ENCODE measurements at places on chromosomes 12 and 14. TPM values are rescaled to one million over a fixed set of nuclear protein-coding genes. Genes with fewer than 3 reads are reported as not detected.

- H3K4me1 ChIP-seq: no peaks in the 10 kb centered on the region
- no peak overlapping the region for H3K27ac ChIP-seq
- no peaks in the 10 kb centered on the region for H3K27me3 ChIP-seq
- no peaks in the 10 kb centered on the region for H3K36me3 ChIP-seq
- DNase-seq: no peak
These were observed 170.1 kb upstream of the GRIP1 start for GRCh38 chr12:66848967-66849366.

The GALNT8 gene
- total RNA-seq: 2.7 TPM

GRCh38 chr12:126147321-126147720 is 1082.1 kb downstream of the AACS start:
- H3K27me3 ChIP-seq: no peaks in the 10 kb centered on the region
- no peak overlapping the region for H3K27ac ChIP-seq
- H3K4me3 ChIP-seq: no peak overlapping the region
- DNase-seq: no peak
- no peaks in the 10 kb centered on the region for H3K36me3 ChIP-seq

GRCh38 chr14:63867933-63868921 is 15.4 kb downstream of the SYNE2 start:
- H3K27me3 ChIP-seq: no peaks in the 10 kb centered on the region
- DNase-seq: no peak
- H3K4me1 ChIP-seq: peaks cover 3% of the 10 kb centered on the region
- no peaks in the 10 kb centered on the region for H3K36me3 ChIP-seq
- no peak overlapping the region for H3K4me3 ChIP-seq

DNA sequence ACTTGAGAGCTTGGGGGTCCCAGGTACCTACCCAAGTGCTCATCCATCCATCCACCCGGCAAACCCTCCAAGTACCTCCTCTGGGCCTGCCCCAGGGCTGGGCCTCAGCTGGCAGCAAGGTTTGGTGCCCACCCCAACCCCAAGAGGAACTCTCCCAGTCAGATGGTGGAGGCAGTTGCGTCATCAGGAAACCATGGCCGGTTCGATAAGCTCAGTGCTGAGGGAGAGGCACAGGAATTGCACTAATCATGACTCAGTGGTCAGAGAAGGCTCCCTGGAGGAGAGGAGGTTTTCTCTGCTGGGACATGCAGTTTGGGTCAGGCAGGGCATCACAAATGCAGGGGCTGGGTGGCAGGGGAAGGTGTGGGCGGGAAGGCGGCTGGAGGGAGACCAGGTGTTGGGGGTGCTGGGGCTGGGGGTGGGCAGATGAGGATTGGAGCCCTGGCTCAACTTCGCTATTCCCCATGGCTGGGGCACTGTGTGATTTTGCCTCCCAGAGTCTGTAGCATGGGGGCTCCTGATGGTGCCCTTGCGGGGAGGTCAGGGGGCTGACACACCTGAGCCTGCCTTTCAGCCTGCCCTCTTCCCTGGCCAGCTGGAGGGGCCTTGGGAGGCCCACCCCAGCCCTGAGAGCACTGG is 32.2 kb downstream of the SH2B3 start:
- no peak for DNase-seq
- no peak overlapping the region for H3K4me3 ChIP-seq
- H3K27me3 ChIP-seq: no peaks in the 10 kb centered on the region
- H3K27ac ChIP-seq: peak overlapping the region; percentile 6

- no peaks in the 10 kb centered on the region for H3K4me1 ChIP-seq
- no peak overlapping the region for H3K27ac ChIP-seq
- no peaks in the 10 kb centered on the region for H3K27me3 ChIP-seq
- no peak for DNase-seq
- H3K36me3 ChIP-seq: peaks cover 4% of the 10 kb centered on the region
These were observed 20.6 kb downstream of the LIN52 start for GRCh38 chr14:74105381-74105780.

The SIRT4 gene
- 3.1 TPM for total RNA-seq

The ADAM21 gene
- 0.16 TPM for total RNA-seq

GRCh38 chr14:58513272-58513671 is 85.8 kb downstream of the KIAA0586 start:
- H3K36me3 ChIP-seq: peaks cover 5% of the 10 kb centered on the region
- DNase-seq: no peak
- no peak overlapping the region for H3K4me3 ChIP-seq
- no peaks in the 10 kb centered on the region for H3K27me3 ChIP-seq
- H3K4me1 ChIP-seq: no peaks in the 10 kb centered on the region

DNA sequence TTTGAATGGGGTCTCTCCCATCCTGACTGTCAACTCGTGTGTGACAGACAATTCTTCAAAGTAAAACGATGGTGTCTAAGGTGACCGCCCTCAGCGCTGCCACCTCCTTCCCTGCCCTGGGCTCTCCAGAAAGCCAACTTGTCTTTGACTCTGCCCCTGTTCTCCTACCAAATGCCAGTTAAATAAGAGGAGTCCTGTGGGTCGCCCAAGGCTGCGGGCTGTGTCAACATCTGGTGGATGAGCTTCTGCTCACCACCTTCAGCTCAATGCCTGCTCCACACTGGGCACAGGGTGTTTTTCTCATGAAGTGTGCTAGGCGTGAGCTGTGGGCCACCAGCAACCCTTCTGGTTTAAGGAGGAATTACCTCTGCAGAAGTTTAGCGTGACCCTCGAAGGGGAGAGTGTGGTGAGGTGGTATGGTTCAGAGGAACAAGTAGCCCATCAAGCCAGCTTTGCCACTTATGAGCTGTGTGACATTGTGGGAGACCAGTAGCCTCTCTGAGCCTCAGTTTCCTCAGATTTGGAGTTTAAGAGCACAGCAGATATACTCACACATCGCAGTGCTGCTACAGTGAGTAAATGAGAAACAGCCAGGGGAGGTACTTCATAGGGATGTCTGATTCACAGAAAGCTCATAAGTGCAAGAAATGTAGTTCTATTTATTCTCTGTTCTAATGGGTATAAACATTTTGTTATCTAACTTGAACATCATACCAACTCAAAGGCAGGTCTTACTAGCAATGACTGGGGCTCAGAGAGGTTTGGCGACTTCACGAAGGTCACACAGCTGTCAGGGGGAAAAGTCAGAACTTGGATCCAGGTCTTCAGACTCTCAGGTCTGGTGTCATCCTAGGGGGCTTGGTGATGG is 12.1 kb downstream of the SERPINA1 start:
- DNase-seq: no peak
- H3K4me1 ChIP-seq: no peaks in the 10 kb centered on the region
- H3K4me3 ChIP-seq: no peak overlapping the region
- H3K27ac ChIP-seq: no peak overlapping the region
- H3K36me3 ChIP-seq: no peaks in the 10 kb centered on the region

DNA sequence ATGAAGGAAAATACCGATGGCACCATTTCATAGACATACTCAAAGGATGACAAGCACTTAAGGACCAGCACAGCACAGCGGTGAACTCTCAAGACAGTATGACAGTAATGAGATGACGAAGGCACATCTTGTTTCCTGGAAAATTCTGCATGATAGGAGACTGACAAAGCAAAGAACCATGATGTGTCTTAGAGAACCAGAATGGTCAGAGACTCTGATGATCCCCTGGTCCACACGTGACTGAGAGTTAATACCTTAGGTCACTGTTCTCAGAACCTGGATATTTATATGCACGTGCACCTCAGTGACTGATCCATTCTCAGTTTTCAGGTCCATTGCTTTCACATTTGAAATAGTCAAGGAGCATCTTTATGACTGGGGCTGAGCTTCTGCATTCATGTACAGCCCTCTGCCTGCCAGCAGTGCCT is 35.3 kb downstream of the PROX2 start:
- no peak for DNase-seq
- H3K4me3 ChIP-seq: no peak overlapping the region
- H3K27me3 ChIP-seq: no peaks in the 10 kb centered on the region
- H3K4me1 ChIP-seq: no peaks in the 10 kb centered on the region
- no peak overlapping the region for H3K27ac ChIP-seq

DNA sequence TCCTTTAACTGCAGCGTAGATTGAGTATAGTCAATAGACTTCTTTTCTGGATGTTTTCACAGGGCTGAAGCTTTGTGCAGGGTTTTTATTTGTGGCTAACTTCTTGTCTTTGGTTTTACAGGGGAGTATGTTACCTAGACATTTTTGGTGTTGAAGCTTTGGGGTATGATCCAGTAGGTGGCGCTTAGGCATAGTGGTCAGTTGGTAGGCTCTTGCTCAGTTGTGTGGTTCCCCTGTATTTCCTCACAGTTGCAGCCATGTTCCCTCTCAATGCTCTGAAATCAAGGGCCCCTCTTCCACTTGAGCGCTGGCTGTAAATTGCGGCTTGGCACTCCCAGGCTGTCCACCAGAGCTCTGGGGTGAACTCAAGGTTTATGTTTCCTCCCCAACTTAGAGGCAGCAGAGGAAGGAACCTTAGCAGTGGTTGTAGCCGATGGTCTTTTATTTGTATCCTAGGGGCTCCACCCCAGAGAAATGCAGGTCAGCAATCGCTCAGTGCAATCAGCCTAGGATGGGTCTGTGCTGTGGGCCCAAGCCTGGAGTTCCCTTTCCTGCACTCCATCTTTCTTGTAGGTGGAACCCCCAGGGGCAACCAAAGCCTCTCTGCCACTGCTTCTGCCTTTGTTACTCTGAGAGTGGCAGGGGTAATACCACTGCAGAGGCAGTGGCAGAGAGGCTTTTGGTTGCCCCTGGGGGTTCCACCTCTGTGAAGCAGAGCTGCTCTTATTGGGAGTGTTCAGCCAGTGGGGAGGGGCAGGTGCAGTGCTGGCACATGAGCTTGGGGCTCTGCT is 55.1 kb downstream of the CMAS start:
- H3K36me3 ChIP-seq: no peaks in the 10 kb centered on the region
- H3K4me1 ChIP-seq: no peaks in the 10 kb centered on the region
- H3K27me3 ChIP-seq: no peaks in the 10 kb centered on the region
- H3K27ac ChIP-seq: no peak overlapping the region
- no peak overlapping the region for H3K4me3 ChIP-seq

- H3K27me3 ChIP-seq: no peaks in the 10 kb centered on the region
- H3K4me3 ChIP-seq: peak overlapping the region; percentile 76
- DNase-seq: no peak
These were observed 1.7 kb downstream of the NDRG2 start for GRCh38 chr14:21023174-21023573.

- DNase-seq: no peak
- no peaks in the 10 kb centered on the region for H3K27me3 ChIP-seq
- H3K36me3 ChIP-seq: no peaks in the 10 kb centered on the region
- no peaks in the 10 kb centered on the region for H3K4me1 ChIP-seq
These were observed at the start of gene NUAK1 for GRCh38 chr12:106138633-106139421. Gene NUAK1, minus strand, starts transcription at chr12:106138954. Its CDS starts 301 bp downstream, at chr12:106138653.

The OR4K17 gene
- not detected for total RNA-seq

The CDK2 gene
- total RNA-seq: 27.1 TPM

- DNase-seq: no peak
- H3K27me3 ChIP-seq: no peaks in the 10 kb centered on the region
- no peak overlapping the region for H3K27ac ChIP-seq
- no peaks in the 10 kb centered on the region for H3K36me3 ChIP-seq
- H3K4me1 ChIP-seq: no peaks in the 10 kb centered on the region
These were observed 48.6 kb upstream of the BCAT1 start for GRCh38 chr12:24997496-24997895.

- no peak for DNase-seq
- no peaks in the 10 kb centered on the region for H3K4me1 ChIP-seq
- H3K4me3 ChIP-seq: no peak overlapping the region
- peaks cover 9% of the 10 kb centered on the region for H3K27me3 ChIP-seq
These were observed 5.1 kb upstream of the TCL1B start for GRCh38 chr14:95681153-95681552.

The PDE3A gene
- 7.0 TPM for total RNA-seq

DNA sequence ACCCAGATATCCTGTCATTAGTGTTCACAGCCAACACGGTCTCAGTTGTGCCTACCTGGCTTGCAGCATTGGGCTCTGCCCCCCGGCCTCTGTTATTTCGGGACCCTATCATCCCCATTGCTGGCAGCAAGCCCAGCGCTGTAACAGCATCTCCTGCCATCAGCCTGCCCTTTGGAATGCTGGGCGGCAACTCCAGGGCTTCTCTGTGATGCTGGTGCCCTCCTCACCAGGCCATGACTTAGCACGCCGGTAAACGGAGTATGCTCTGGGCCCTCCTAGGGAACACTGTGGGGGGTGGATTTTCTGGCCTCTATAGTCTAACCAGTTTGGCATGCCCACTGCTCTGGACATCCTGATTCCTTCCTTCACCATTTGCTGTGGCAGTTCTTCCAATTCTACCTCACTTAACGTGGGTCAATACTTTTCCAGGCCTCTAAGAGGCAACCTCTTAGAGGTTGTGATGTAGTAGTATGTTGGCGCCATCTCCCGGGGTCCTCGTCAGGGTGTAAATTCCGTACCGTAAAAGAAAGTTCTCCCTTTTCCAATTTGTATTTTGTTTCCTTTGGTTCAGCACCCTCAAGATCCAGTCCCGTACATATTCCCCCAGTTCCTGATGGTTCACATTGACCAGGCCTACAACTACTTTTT is 80.0 kb downstream of the SINHCAF start:
- H3K27ac ChIP-seq: peak overlapping the region; percentile 65
- no peak overlapping the region for H3K4me3 ChIP-seq
- no peaks in the 10 kb centered on the region for H3K4me1 ChIP-seq

The EXOC3L4 gene
- total RNA-seq: 1.0 TPM

DNA sequence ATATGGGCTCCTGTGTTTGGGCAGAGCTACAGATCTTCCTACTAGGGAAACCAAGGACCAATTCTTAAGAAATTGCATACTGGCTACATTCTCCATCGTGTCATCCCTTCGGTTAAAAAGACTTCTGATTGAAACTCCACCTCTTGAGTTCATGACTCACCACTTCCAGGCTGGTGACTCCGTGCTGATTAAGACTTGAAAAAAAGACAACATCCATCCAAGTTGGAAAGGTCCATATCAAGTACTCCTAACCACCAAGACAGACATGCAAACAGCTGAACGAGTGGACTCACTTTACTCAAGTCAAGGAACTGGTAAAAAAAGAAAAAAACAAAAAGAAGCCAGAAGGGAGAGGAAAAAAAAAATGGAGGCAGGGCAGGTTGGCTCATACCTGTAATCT is 63.4 kb downstream of the APOBEC1 start:
- no peaks in the 10 kb centered on the region for H3K36me3 ChIP-seq
- no peaks in the 10 kb centered on the region for H3K27me3 ChIP-seq
- no peak overlapping the region for H3K4me3 ChIP-seq
- H3K27ac ChIP-seq: no peak overlapping the region
- no peaks in the 10 kb centered on the region for H3K4me1 ChIP-seq

- H3K27ac ChIP-seq: no peak overlapping the region
- H3K4me3 ChIP-seq: no peak overlapping the region
- no peaks in the 10 kb centered on the region for H3K4me1 ChIP-seq
- H3K27me3 ChIP-seq: no peaks in the 10 kb centered on the region
- H3K36me3 ChIP-seq: no peaks in the 10 kb centered on the region
- DNase-seq: peak; percentile 81
These were observed 46.3 kb upstream of the FBXO21 start for GRCh38 chr12:117236456-117237001.

The GLI1 gene
- 1.2 TPM for total RNA-seq

The GYS2 gene
- total RNA-seq: not detected

DNA sequence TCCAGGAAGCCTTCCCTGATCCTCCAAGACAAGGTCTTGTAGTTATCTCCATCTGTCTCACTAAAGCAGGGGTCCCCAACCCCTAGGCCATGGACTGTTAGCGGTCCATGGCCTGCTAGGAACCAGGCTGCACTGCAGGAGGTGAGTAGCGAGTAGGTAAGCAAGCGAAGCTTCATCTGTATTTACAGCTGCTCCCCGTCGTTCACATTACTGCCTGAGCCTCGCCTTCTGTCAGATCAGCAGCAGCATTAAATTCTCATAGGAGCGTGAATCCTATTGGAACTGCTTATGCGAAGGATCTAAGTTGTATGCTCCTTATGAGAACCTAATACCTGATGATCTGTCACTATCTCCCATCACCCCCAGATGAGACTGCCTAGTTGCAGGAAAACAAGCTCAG is 12.4 kb upstream of the NFYB start:
- no peaks in the 10 kb centered on the region for H3K4me1 ChIP-seq
- H3K27me3 ChIP-seq: no peaks in the 10 kb centered on the region
- DNase-seq: no peak
- H3K4me3 ChIP-seq: no peak overlapping the region
